Mesenchymal stem cell (in vitro differentiated cells and primary cell): ENCODE measurements at places on chromosomes 12 and 14.

DNA sequence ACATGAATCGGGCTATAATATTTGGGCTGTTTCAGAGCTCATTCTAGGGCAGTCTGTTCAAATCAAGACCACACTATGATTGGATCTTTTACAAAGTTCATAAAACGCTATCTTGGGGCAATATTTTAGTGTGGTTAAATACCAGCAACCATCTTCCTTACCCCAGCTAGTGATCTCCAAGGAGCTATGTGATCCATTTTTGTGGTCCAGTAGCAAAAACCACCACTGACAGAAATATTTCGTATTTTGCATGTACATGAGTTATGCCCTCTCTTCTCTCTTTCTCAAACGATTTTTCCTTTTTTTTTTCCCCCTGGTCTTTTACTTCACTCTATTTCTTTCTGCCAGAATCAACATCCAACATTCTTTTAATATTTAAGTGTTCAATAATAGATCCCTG, 280.6 kb upstream of the KITLG start:
- no peaks in the 10 kb centered on the region for H3K27me3 ChIP-seq
- DNase-seq: no peak
- no peak overlapping the region for H3K27ac ChIP-seq
- no peaks in the 10 kb centered on the region for H3K4me1 ChIP-seq
- no peak overlapping the region for H3K4me3 ChIP-seq
- no peaks in the 10 kb centered on the region for H3K36me3 ChIP-seq

- H3K4me1 ChIP-seq: no peaks in the 10 kb centered on the region
- H3K27ac ChIP-seq: no peak overlapping the region
- no peak for DNase-seq
- no peaks in the 10 kb centered on the region for H3K36me3 ChIP-seq
Measured at GRCh38 chr14:90088176-90088575, 26.4 kb downstream of the KCNK13 start.

GRCh38 chr14:75295491-75296345, 17.1 kb downstream of the FOS start:
- peaks cover 6% of the 10 kb centered on the region for H3K27me3 ChIP-seq
- peaks cover 11% of the 10 kb centered on the region for H3K4me1 ChIP-seq
- no peaks in the 10 kb centered on the region for H3K36me3 ChIP-seq
- peak; percentile 86 for DNase-seq

GRCh38 chr12:4119157-4119761, 154.3 kb upstream of the CCND2 start:
- no peaks in the 10 kb centered on the region for H3K36me3 ChIP-seq
- no peak overlapping the region for H3K4me3 ChIP-seq
- no peak overlapping the region for H3K27ac ChIP-seq
- peaks cover 4% of the 10 kb centered on the region for H3K27me3 ChIP-seq
- H3K4me1 ChIP-seq: peaks cover 31% of the 10 kb centered on the region

GRCh38 chr12:43338848-43339526, 213.0 kb downstream of the ADAMTS20 start:
- peak; percentile 85 for DNase-seq
- peaks cover 2% of the 10 kb centered on the region for H3K4me1 ChIP-seq
- H3K27me3 ChIP-seq: no peaks in the 10 kb centered on the region
- peak overlapping the region; percentile 92 for H3K27ac ChIP-seq

DNA sequence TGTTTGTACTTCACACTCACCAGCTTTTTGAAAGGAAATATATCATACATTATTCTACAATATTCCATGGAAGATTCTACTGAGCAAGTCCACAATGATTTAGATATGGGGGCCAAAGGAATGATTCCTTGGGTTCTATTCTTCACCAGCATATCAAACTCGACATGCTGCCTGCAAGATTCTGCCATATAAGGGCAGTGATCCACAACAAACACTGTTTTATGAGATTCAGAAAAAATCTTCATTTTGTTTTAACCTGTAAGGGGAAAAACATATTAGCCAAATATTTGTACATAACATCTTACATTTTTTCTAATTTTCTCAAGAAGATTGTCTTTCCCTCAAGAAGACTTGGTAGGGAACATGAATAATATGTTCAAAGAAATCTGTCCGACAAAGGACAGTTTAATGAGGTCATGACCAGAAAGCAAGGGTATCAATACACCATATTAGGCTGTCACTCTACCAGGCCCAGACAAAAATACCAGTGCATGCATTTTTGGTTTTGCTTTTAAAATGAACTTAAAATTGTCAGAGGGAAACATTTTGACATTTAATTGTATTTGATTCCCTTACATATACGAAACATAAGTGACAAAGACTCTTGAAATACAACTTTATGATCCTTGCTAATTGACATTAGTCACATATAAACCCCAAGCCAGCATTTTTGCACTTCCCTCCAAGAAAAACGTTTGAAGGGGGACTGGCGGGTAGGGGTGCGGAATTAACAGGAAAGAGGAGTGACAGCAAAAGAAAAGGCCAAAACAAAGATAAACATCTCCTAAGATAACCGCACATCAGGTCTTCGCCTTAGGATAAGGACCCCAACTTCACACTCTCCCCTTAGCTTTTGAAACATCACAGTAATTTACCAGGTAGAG, 980 bp downstream of the INTS13 start:
- no peaks in the 10 kb centered on the region for H3K4me1 ChIP-seq
- no peak overlapping the region for H3K4me3 ChIP-seq
- no peaks in the 10 kb centered on the region for H3K27me3 ChIP-seq
- peaks cover 11% of the 10 kb centered on the region for H3K36me3 ChIP-seq

DNA sequence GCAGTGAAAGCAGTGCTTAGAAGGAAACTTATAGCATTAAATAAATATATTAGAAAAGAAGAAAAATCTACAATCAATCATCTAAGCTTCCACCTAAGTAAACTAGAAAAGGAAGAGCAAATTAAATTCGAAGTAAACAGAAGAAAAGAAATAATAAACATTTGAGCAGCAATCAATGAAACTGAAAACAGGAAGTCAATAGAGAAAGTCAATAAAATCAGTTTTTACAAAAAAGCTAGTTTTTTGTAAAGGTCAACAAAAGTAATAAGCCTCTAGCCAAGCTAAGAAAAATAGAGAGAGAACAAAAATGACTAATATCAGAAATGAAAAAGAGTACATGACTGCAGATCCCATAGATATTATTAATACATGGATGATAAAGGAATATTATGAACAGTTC, 34.2 kb upstream of the KTN1 start:
- H3K27me3 ChIP-seq: no peaks in the 10 kb centered on the region
- no peaks in the 10 kb centered on the region for H3K36me3 ChIP-seq
- no peak overlapping the region for H3K4me3 ChIP-seq
- H3K4me1 ChIP-seq: peaks cover 4% of the 10 kb centered on the region

GRCh38 chr12:64243809-64244208, 21.7 kb upstream of the KICS2 start:
- H3K27me3 ChIP-seq: no peaks in the 10 kb centered on the region
- no peak overlapping the region for H3K27ac ChIP-seq
- no peaks in the 10 kb centered on the region for H3K4me1 ChIP-seq

DNA sequence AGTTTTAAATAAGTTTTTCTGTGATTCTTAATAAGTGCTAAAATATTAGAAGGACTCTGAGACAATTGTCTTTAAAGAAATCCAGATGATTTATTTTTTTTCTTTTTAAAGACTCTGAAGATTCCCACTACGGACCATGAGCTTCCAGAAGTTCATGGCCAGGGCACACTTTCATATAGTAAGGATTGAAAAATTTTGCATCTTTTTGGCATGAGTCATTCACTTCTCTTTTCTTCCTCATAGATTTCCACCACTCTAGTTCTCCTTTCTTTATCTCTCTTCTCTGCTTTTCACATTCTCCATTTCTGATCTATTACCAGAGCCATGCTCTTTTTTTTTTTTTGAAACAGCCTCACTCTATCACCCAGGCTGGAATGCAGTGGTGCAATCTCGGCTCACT, 385.8 kb downstream of the FLRT2 start:
- no peak overlapping the region for H3K4me3 ChIP-seq
- no peak for DNase-seq
- H3K4me1 ChIP-seq: no peaks in the 10 kb centered on the region
- H3K36me3 ChIP-seq: no peaks in the 10 kb centered on the region

GRCh38 chr12:52906191-52906601, 1.3 kb upstream of the KRT8 start:
- H3K4me3 ChIP-seq: no peak overlapping the region
- H3K4me1 ChIP-seq: peaks cover 17% of the 10 kb centered on the region
- no peaks in the 10 kb centered on the region for H3K27me3 ChIP-seq
- no peak for DNase-seq
